HFFc6 (cell line): ENCODE measurements at places on chromosomes 1 and 21.

- no peak overlapping the region for H3K4me3 ChIP-seq
- H3K36me3 ChIP-seq = no peaks in the 10 kb centered on the region
These were observed 57.1 kb downstream of the NMNAT2 start for GRCh38 chr1:183361081-183361480.

DNA sequence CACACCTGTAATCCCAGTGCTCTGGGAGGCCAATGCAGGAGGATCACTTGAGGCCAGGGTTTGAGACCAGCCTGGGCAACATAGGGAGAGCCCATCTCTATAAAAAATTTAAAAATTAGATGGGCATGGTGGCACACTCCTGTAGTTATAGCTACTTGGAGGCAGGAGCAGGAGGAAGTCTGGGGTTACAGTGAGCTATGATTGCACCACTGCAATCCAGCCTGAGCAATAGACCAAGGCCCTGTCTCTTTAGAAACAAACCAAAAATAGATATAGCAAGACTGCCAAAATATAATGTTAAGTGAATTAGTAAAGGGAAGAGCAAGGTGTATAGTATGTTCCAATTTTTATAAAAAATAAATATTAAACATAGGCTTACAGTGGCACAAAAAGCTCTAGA, 28.8 kb downstream of the PLEKHO1 start:
- no peaks in the 10 kb centered on the region for H3K36me3 ChIP-seq
- peaks cover 4% of the 10 kb centered on the region; the same call in 1 of the 2 replicates for H3K27me3 ChIP-seq
- H3K27ac ChIP-seq = no peak overlapping the region
- no peak overlapping the region for H3K4me3 ChIP-seq
- DNase-seq = no peak

- H3K4me3 ChIP-seq = no peak overlapping the region
- no peak for DNase-seq
- peaks cover 8% of the 10 kb centered on the region; the same call in 1 of the 2 replicates for H3K4me1 ChIP-seq
- no peak overlapping the region for H3K27ac ChIP-seq
- no peaks in the 10 kb centered on the region; the same call in 1 of the 2 replicates for H3K27me3 ChIP-seq
These were observed 36.8 kb upstream of the DUSP10 start for GRCh38 chr1:221778535-221779142.

GRCh38 chr1:244727871-244728474, 75.0 kb downstream of the DESI2 start:
- no peak overlapping the region for H3K4me3 ChIP-seq
- DNase-seq = no peak
- H3K36me3 ChIP-seq = no peaks in the 10 kb centered on the region
- peaks cover 11% of the 10 kb centered on the region; the same call in 1 of the 2 replicates for H3K4me1 ChIP-seq

DNA sequence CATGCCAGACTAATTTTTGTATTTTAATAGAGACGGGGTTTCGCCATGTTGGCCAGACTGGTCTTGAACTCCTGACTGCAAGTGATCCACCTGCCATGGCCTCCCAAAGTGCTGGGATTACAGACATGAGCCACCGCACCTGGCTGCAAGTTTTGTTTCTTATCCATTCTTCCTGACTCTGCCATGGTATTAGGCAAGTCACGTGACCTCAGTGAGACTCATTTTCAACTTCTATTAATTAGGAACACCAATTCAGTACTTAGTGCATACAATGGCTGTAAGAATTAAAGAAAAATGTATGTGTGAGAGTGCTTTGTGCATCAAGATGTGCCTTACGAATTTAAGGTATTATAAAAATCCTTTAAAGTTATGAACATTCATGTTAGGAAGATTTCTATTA, 111.2 kb downstream of the CACNA1E start:
- DNase-seq = no peak
- no peaks in the 10 kb centered on the region for H3K36me3 ChIP-seq
- no peak overlapping the region for H3K27ac ChIP-seq
- no peak overlapping the region for H3K4me3 ChIP-seq
